Stimulated activated CD8-positive, alpha-beta memory T cell treated with anti-CD3 and anti-CD28 coated beads, Interleukin-7, amount 100 ng/mL, for 1 hour (primary cell): ENCODE measurements at places on chromosomes 7 and 10.

- no peak for DNase-seq
These were observed 170.8 kb downstream of the BBS9 start for GRCh38 chr7:33300131-33300530.

DNA sequence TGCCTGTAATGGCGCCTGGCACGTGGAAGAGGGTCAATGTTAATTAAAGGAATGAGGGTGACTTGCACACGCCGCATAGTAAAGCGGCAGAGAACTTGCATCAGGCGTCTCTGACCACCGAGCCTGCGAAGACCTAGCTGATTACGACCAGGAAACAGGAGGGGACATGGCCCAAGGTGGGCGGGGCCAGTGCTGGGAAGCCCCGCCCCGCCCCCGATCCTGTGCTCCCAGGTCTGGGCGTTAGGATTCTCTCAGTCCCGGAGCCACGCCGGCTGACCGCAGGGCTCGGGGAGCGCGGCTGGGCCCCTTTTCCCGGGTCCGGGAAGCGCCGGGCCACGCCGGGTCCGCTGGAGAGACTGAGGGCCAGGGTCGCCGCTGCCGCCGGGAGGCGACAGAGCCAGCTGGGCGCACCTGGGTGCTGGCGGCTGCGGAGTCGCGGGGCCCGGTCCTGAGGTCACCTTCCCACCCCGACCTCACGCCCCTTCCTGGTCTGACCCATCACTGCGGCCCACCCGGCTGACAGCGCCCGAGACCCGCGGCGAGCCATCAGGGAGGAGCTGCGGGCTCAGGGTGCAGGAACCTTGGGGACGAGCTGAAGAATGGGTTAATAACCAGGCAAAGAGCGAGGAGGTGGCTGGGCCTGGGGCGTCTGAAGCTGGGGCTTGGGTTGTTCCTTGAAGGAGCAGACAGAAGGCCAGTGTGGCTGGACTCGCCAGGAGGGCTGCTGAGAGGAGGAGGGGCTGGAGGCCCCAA lies 23.0 kb upstream of the GRID1 start:
- DNase-seq: no peak

- DNase-seq: no peak
These were observed 461.2 kb downstream of the SDK1 start for GRCh38 chr7:3762146-3762831.

- DNase-seq: no peak
These were observed 305.4 kb upstream of the SHH start for GRCh38 chr7:156117542-156118247.

GRCh38 chr7:53426145-53426750 lies 390.8 kb downstream of the POM121L12 start:
- DNase-seq: no peak
